ENCODE measurements at places on chromosomes 3 and 15.
A peak's percentile ranks its signal among the peaks of the same experiment; 100 is the strongest.

DNA sequence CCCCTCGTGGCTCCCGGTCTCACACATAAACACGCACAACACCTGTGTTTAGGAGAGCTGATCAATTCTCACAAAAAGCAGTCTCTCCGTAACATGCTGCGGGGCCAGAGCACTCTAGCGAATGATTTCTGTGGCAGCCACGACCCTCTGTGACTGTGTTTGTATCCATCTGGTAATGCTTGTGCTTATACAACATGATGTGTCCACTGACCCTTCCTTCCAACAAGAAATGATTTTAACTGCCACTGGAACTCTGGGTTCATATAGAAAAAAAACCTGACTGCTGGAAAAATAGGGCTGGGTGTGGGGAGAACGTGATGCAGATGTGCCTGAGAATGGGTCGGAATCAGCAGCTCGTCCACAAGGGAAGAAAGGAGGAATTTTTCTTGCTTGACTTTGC lies 410.2 kb downstream of the GAP43 start:
- DNase-seq, result no peak

DNA sequence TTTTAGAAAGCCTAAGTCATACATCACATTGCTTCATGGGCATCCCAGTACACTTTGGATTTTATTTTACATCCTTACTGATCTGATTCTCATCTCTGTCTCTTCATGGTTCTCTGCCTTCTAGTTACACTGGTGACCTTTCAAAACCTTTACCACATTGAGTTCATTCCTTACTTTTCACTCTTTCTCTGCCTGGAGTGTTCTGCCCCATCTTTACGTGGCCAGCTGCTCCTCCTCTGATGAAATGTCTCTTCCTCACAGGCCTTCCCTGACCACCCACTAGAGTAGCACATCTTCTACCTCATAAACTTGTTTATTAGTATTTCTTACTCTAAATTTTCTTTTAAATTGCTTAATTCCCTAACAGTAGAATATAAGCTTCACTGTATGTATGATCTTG lies 17.7 kb downstream of the CTNNB1 start:
- DNase-seq, result no peak

- peak; percentile 37 for DNase-seq
These were observed 101.1 kb downstream of the DAPK2 start for GRCh38 chr15:63945007-63945788.

GRCh38 chr15:77031376-77032050 lies 36.6 kb downstream of the PSTPIP1 start:
- DNase-seq, result no peak

DNA sequence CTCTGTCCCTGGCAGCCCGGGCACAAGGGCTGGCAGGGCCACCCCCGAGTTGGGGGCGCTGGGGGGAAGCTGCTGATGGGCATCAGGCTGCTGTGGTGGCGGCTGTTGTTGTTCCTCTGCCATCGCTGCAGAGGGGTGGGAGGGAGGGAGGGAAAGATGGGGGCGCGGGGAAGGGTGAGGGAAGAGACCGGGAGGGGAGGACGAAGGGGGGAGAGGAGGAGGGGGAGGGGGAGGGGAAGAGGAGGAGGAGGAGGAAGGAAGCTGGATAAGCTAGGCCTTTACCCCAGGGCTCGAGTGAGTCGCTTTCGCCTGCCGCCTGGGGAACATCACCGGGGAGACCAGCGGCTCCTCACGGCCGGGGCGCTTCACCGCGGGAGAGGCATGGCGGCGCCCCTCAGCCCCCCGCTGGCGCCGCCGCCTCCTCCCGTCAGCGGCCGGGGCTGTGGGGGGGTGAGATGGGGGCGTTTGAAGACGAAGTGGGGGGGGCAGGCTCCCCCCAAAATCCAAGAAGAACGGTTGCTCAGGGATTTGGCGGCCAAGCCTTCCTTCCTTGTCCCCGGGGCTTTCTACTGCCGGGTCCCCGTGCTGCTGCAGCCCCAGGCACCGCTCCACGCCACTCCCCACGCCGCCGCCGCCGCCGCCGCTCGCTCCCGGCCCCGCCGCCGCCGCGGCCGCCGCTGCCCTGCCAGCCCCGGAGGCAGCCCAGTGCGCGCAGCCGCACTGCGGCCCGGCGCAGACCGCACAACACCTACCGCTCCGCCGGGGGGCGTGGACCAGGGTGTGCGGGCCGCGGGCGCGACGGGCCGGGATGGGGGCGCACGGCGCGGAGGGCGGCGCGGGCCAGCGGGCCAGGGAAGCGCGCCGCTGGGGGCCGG lies at the start of gene RFX7:
Gene RFX7 (minus strand): TSS at position 717 of the 875 bp plus-strand sequence. CDS start 594 bp downstream, at position 123.
- peak; percentile 65 for DNase-seq

- DNase-seq, result no peak
These were observed 40.6 kb upstream of the FXR1 start for GRCh38 chr3:180871901-180872300.

DNA sequence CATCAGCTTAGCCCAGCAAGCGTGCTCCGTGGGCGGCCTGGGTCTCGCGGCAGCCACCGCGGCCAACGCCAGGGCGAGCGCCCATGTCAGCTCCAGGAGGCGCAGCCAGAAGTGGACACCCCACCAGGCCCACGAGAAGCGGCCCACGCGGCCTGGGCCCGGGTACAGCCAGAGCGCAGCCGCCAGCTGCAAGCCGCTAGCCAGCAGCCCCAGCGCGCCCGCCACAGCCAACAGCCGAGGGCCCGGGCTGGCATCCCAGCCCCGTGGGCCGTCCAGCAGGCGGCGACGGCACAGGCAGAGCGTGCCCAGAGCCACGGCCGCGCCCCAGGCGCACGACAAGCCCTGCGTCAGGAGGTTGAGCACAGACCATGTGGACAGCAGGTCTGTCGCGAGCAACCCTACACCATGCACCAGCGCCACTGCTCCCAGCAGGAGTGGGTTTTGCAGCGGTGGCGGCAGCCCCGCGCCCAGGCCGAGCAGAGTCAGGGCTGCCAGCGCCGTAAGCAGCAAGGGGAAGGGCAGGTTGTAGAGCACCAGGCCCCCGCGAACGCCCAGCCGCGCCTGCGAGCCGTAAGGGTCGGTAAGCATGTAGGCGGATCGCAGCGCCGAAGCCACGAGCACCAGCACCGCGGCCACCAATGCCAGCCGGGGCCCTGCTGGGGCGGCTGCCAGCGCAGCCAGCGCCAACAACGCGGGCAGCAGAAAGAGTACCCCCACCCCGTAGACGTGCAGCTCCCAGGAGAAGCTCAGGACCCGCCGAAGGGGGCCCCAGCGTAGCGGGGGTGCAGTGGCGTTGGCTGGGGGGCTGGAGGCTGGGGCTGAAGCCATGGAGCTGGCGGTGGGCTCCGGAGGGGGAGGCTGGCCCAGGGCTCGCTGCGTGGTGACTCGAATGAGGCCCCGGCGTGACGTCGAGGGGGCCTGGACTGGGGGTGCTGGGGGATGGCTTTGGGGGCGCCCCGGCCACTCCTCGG lies 4.9 kb downstream of the PRRT3 start:
- no peak for DNase-seq

DNA sequence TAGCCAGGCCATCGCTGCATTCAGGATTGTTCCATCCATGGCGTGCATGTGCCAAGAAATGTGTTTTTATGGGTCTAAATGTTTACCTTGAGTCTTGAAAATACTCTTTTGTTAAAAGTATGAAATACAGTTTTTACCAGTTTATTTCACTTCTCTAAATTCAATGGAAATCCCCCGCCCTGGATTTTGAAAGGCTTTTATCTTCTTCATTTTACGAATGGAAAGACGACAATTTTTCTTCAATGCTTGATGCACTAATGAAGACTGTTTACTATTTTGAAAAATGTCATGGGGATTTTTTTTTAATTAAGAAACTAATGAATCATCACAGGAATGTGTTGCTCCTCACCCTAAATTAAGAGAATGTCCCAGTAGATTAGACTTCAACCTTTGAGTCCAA lies 83.5 kb downstream of the FAM81A start:
- no peak for DNase-seq

DNA sequence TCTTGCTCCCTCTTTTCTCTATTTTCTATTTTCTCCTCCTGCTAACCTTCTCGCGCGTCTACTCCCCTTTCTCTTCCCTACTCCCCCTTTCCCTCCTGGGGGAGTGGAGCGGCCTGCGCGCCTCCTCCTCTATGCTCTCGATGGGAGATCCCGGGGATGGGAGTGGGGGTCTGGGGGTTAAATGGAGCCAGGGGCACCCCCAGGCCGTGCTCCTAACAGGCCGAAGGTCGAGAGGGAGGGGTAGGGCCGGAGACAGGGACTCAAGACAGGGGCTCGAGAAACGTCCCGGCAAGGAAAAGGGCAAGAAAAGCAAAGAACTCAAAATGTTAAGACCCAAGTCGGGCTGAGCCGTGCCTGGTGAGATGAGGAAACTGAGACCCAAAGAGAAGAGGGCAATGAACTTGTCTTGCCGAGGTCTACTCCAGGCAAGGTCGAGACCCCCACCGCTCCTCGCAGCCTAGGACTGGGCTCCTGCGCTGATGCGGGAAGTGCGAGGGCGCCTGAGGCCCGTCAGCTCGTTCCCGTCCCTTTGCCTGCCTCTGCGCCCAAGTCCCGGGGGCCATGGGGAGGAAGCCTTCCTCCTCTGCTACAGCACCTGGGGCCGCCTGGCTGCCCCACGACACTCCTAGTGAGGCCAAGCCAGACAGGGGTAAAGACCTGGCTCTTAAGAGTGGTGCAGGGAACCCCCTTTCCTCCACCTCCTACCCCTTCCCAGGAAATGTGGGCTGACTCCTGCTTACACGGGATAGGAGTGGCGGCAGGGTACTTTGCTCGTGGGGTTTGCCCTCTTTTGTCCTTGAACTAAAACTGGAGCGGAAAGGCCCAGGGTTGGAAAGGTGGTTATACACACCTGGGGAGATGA lies 770 bp upstream of the MEGF11 start:
- DNase-seq, result no peak

DNA sequence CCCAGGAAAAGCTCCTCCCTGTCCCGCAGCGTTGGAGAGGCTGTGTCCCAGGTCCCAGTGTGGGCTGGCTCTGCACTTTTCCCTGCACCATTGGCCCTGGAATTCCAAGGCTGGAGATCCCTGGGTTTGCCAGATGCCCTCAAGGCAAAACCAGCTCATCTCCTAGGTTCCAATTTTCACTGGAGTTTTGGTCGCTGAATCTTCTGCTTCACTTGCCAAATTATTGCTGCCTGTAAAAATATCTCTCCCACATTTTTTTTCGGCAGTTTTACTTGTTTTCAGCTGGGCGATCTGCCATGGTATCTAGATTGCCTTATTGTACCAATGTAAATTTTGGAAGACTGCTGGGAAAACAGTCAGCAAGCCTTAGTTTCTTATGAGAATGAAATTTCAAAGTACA lies 150.9 kb upstream of the ATP10A start:
- DNase-seq, result no peak

- no peak for DNase-seq
These were observed 317.8 kb upstream of the AGTR1 start for GRCh38 chr3:148379763-148380382.

GRCh38 chr3:25430287-25430934 lies 2.3 kb downstream of the RARB start:
- no peak for DNase-seq

DNA sequence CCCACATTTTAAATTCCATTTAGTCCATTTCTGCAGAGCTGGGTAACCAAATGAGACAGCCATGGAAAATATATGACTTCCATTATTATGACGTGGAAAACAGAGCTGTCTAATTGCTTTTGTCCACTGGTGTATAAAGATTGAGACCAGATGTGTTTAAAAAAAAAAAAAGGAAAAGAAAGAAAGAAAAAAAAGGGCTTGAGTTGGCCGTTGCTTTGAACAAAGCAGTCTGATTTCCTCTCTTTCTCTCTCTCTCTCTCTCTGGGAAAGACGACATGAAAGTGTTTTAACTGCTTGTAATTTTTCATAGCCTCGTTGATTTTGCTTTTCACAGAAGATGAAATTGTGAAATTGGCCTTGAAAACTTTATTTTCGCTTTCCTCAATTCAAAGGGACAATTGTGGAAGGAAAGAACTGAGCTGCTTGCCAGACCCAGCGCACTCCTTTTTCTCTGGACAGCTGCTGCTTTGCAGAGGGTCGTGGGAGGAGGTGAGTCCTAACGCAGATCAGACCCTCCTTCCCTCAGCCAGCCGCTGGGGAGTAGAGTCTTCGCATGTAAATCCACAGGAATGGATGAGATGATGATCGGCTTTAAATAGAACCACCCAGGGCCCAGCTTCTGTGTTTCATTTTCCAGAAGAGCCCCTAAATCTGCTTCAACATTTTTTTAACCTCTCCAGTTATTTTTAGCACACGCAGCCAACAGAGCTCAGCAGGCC lies 42.8 kb upstream of the UBE2E1 start:
- no peak for DNase-seq

- DNase-seq, result no peak
These were observed 617.0 kb upstream of the CBLB start for GRCh38 chr3:106485802-106486201.

- no peak for DNase-seq
These were observed 36.3 kb upstream of the SNX4 start for GRCh38 chr3:125556314-125556713.

DNA sequence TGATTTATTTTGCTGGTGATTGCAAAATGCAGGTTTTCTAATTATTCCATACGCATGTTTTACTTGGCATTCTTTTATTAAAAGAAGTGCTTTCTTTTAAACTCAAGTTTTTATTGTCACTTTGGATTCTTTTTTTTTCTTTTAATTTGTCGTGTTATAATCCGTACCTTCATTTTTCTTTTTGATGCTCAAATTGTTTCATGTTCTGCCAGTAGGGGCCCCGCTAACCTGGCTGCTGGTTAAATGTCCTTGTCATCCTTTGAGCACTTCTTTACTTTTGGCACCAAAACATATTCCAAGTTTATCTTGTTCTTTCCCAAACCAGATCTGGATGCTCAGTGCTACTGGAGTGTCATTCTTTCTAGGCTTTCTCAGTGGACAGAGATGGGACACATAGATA lies 31.6 kb downstream of the MED12L start:
- DNase-seq, result no peak

DNA sequence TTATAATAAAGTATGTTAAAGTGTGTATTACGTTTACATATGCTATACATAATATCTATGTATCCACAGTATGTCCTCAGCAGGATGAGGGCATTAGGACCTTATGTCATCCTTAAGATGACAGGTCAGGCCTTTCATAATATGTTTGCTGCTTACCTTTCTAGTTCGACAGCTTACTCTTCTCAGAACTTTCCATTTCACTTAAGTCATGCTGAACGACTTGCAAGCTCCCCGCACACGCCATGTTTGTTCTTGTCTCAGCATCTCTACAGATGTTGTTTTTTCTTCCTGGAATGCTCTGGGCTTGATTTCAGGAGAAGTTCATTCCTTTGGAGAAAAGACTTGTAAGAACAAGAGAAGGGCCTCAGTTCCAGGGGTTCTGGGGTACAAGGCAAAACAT lies 36.0 kb upstream of the PPARG start:
- DNase-seq, result no peak

GRCh38 chr3:133949438-133949837 lies 53.8 kb upstream of the RAB6B start:
- DNase-seq, result no peak

DNA sequence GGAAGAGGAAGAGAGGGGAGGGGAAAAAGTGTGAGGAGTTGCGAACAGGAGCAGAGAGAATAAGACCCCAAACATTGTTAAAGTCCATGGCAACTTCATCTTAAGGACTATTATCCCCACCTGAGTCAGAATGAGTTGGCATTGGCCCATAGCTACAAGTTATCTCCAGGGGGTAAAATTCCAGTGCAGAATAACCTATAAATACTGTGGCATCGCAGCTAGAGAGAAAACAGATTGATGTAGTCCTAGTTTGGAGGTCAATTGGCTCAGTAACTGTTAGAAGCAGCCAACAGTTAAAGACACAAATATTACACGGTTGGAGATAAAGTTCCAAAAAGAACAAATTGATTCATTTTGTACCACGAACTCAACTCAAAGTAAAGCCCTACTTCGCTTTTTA lies 313.9 kb upstream of the CCDC54 start:
- DNase-seq, result no peak

- no peak for DNase-seq
These were observed 12.5 kb downstream of the SLC35G2 start for GRCh38 chr3:136831461-136831860.

Measured in stimulated activated CD8-positive, alpha-beta memory T cell treated with anti-CD3 and anti-CD28 coated beads, Interleukin-2, amount 100 ng/mL, for 1 hour (primary cell).